GM06990 (cell line): ENCODE measurements at places on chromosomes 2 and 18.

DNA sequence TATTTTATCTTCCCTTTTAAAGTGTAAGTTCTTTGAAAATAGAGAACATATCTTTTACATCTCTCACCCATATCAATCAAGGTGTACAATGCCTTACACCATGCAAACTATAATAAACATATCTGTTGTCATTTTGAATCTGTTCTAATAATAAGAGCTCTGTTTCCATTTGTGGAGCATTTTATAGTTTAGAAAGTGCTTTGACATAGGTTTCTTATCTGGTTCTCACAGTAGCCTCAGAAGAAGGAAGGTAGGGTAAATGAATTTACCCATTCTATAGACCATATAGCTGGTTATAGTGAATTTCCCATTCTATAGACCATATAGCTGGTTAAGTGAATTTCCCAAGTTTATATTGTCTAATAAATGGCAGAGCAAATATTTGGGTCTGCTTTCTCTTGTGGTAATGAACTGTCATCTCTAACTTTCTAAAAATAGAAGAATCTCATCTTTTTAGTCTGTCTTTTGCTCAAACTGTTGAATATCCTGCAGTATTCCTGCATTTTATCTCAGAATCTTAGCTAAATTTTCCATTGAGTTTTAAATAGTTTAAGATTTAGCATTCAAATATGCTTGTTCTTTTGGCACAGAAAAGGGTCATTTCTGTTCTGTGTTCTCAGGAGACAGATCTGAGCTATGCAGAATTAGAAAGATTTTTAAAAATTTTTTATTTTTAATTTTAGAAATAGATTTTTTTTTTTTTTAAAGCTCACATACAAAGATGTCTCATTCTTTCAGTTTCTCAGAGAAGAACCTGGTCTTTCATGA is 80.7 kb upstream of the STON1 start:
- no peak for DNase-seq

DNA sequence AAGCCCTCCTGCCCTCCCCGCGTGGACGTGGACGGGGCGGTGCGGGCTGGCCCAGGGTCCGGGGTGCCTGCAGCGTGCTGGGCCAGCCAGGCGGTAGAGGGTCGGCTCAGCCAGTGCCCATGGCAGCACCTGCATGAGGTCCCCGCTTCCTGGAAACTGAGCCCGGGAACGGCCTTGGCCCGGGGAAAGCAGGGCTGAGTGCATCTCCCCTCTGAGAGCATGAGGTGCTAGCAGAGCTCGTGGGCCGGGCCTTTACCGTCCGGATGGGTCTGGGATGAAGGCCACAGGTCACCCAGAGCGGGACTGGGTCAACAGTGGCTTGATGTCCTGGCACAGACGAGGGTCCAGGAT is 39.8 kb downstream of the TSHZ1 start:
- DNase-seq: no peak

DNA sequence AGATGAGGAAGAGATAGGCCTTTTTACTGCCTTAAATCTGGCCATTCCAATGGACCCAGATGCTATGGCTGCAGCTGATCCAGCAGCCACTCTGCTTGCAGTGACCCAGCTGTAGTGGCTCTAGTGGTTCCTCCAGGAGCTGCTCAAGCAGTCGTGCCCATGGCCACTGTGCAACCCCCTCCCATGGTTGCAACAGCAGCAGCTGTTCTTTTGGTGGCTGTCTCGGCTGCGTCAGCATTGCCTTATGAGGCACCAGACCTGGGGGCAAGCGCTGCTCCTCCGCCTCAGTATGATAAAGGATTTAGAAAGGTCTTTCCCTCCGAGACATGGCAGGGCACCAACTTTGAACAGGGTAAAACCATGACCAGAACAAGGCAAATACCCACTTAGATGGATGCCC is 384.9 kb upstream of the DCC start:
- DNase-seq: no peak

- peak; percentile 25 for DNase-seq
Observed at GRCh38 chr2:97688062-97688827, 18.7 kb downstream of the C2orf92 start.

DNA sequence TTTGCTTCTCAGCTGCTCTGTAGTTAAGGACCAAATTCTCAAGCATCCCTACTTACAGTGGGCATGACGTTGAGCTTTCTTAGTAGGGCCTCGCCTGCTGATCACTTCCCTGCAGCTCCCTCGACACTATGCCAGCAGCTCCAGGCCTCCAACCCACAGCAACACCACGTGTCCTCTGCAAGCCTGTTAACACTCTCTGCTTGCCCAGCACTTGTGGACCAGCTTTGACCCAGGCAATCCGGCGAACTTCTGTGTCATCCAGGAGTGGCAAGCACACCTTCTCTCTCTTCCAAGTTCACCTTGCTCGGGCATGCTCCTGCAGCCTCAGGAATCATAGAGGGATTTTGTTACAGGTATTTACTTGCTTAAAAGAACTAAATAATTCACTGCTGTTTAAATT is 138.6 kb upstream of the FHL2 start:
- no peak for DNase-seq

- DNase-seq: no peak
Observed at GRCh38 chr2:113236367-113237159, 42.2 kb downstream of the PAX8 start.

DNA sequence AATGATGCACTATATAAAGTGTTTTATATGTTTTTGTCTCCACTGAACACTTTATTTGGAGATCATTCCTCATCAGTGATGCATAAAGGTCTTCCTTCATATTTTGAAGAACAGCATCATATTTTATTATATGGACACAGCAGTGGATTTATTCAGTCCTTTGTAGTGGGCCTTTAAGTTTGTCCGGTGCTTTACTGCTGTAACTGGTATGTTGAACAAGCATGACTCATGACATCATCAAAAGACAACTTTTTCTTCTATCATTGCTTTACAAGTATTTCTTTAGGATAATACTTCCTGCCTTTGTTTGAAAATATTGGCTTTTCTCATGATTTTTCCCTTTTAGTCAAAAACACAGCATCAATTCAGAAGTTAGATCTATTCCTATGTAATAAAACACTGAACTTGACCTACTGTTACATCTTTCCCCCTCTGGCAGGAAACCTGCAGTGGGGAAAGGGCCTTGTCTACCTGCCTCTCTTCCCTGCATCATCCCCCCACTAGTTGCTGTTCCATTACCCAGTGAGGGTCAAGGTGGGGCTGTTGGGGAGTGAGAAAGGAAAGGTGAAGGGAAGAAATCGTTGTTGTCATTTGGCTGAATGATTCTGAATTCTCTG is 241.2 kb downstream of the CYP26B1 start:
- DNase-seq: no peak

- DNase-seq: no peak
Observed at GRCh38 chr2:24859968-24860600, 60.0 kb downstream of the ADCY3 start.

- no peak for DNase-seq
Observed at GRCh38 chr2:223613017-223613950, 11.1 kb upstream of the SCG2 start.
